ENCODE measurements at places on chromosomes 1 and 21. TPM values are rescaled to one million over a fixed set of nuclear protein-coding genes. Genes with fewer than 3 reads are reported as not detected.

CBR1 gene
- 20.3 TPM for total RNA-seq

STIL gene
- 2.6 TPM for total RNA-seq

SNIP1 gene
- 34.7 TPM for total RNA-seq

ANP32E gene
- total RNA-seq = 84.3 TPM

CCDC17 gene
- total RNA-seq = 4.6 TPM

NSL1 gene
- total RNA-seq = 44.5 TPM

CCDC185 gene
- total RNA-seq = not detected

KIF14 gene
- 0.38 TPM for total RNA-seq

GRCh38 chr1:232432313-232432712, 197.6 kb downstream of the SIPA1L2 start:
- no peaks in the 10 kb centered on the region for H3K27me3 ChIP-seq
- no peak overlapping the region for H3K27ac ChIP-seq
- no peak for DNase-seq
- no peak overlapping the region for H3K4me3 ChIP-seq
- H3K36me3 ChIP-seq = no peaks in the 10 kb centered on the region

DNA sequence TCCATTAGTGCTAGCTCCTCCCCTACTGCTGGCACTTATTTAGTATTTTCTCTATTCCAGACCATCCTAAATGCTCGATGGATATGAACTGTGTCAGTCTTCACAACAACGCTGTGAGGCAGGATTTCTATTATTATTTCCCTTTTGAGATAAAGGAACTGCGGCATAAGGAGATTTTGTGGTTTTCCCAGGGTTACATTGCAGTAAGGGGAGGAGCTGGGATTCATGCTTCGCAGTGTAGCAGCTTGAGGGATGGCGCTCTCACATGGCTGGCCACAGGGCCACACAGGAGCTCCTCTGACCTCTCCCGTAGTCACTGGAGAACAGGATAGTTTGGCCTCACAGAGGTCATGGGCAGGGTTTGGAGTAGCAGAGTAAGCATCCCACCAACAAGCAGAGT, 116.9 kb downstream of the BEND5 start:
- no peaks in the 10 kb centered on the region for H3K36me3 ChIP-seq
- H3K4me1 ChIP-seq = peaks cover 7% of the 10 kb centered on the region
- no peak overlapping the region for H3K4me3 ChIP-seq
- no peak overlapping the region for H3K27ac ChIP-seq
- peaks cover 2% of the 10 kb centered on the region for H3K27me3 ChIP-seq
- DNase-seq = no peak

GRCh38 chr1:188240772-188241406, 1412.1 kb downstream of the PLA2G4A start:
- H3K4me3 ChIP-seq = no peak overlapping the region
- no peak for DNase-seq
- H3K4me1 ChIP-seq = no peaks in the 10 kb centered on the region
- H3K27me3 ChIP-seq = no peaks in the 10 kb centered on the region
- H3K36me3 ChIP-seq = no peaks in the 10 kb centered on the region
- no peak overlapping the region for H3K27ac ChIP-seq

DNA sequence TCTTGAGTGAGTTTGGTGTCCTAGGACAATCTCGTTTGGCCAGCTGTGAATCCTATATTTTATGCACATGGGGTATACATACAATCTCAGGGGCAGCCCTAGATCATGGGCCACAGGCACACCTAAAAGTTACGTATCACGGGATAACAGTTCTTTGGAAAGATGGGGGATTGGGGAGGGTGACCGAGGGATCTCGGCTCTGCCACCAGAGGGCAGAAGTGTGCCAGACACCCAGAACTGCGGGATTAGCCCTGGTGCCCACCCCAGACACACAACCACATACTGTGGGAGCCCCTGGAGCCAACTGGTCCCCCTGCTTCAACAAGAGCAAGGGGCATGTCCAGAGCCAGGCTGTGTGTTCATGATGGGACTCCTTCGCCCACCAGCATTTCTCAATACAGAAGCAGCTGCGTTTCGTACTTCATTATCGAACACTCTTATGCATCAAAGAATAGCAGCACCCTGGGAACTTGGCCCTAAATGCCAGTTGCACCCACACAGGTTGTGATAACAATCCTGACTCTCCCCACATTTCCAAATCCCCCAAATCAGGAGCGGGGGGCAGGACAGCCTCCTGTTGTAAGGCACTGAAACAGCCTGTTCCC, 37.4 kb downstream of the TMCO4 start:
- no peak for DNase-seq
- H3K27me3 ChIP-seq = no peaks in the 10 kb centered on the region
- no peak overlapping the region for H3K27ac ChIP-seq

GRCh38 chr1:205001162-205001561, 41.9 kb upstream of the CNTN2 start:
- no peak overlapping the region for H3K4me3 ChIP-seq
- peaks cover 3% of the 10 kb centered on the region for H3K27me3 ChIP-seq
- H3K36me3 ChIP-seq = no peaks in the 10 kb centered on the region
- no peak overlapping the region for H3K27ac ChIP-seq
- DNase-seq = no peak

DNA sequence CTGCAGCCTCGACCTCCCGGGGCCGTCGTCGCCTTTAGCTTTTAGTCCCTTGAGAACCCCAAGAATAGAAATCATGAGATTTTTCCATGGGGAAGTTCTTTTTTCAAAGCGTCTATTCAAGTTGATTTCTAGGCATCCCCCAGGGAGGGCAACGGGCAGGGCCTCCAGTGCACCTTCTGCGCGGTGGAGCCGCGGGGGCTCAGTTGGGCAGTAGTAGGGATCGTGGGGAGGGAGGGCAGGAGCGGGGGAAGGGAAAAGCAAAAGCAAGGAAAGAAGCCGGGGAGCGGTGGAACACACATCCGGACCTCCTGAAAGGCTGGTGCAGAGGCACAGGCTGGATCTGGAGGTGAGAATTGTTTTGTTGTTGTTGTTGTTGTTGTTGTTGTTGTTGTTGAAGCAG, 103.4 kb downstream of the PPIAL4G start:
- no peak for DNase-seq
- peaks cover 6% of the 10 kb centered on the region for H3K27me3 ChIP-seq
- no peak overlapping the region for H3K27ac ChIP-seq
- H3K4me1 ChIP-seq = peaks cover 11% of the 10 kb centered on the region
- peak overlapping the region; percentile 32 for H3K4me3 ChIP-seq
- H3K36me3 ChIP-seq = no peaks in the 10 kb centered on the region

DNA sequence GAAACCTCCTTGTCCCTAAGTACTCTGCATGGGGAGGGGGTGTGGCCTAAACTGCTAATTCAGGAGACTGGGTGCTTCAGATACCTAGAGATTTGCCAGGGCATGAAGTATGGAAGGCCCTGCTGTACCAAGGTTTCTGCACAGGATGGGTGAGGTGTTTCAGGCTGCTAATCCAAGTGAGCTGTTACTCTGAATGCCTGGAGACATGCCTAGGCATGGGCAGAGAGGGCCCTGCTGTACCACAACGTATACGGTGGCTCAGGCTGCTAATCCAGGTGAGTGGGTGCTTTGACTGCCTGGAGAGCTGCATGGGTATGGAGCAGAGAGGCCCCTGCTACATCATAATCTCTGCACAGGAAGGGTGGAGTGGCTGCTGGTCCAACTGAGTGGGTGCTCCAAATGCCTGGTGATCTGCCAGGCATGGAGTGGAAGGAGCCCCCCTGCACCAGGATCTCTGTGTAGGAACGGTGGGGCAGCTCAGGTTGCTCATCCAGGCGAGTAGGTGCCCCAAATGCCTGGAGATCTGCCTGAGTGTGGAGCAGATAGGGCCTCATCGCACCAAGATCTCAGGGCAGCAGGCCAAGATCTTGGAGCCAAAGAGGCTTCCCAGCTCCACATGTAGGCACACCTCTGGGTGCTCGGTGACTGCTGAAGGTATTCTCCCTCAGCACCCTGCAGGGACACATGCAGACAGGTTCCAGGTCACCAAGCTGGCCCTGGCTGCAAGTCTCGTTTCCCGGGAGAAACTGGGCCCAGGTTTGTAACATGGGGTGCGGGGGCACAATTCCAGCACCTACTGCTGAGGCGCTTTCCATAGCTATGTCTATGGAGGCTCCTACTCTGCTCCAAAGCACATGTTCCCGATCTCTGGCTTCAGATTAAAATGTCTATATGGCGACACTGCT, 252.5 kb upstream of the PLXNA2 start:
- no peak for DNase-seq
- H3K36me3 ChIP-seq = no peaks in the 10 kb centered on the region
- H3K27ac ChIP-seq = no peak overlapping the region
- no peak overlapping the region for H3K4me3 ChIP-seq

GRCh38 chr1:211492511-211493132, 660 bp upstream of the RD3 start:
- DNase-seq = no peak
- H3K27me3 ChIP-seq = no peaks in the 10 kb centered on the region
- no peaks in the 10 kb centered on the region for H3K36me3 ChIP-seq
- H3K4me3 ChIP-seq = no peak overlapping the region

GRCh38 chr1:11707621-11708276, 16.2 kb downstream of the DRAXIN start:
- peaks cover 5% of the 10 kb centered on the region for H3K27me3 ChIP-seq
- no peak overlapping the region for H3K4me3 ChIP-seq
- H3K4me1 ChIP-seq = no peaks in the 10 kb centered on the region
- no peak overlapping the region for H3K27ac ChIP-seq
- H3K36me3 ChIP-seq = no peaks in the 10 kb centered on the region

- peaks cover 12% of the 10 kb centered on the region for H3K27me3 ChIP-seq
- DNase-seq = no peak
- no peak overlapping the region for H3K27ac ChIP-seq
Observed at GRCh38 chr21:42475526-42476387, 20.3 kb downstream of the RSPH1 start.

DNA sequence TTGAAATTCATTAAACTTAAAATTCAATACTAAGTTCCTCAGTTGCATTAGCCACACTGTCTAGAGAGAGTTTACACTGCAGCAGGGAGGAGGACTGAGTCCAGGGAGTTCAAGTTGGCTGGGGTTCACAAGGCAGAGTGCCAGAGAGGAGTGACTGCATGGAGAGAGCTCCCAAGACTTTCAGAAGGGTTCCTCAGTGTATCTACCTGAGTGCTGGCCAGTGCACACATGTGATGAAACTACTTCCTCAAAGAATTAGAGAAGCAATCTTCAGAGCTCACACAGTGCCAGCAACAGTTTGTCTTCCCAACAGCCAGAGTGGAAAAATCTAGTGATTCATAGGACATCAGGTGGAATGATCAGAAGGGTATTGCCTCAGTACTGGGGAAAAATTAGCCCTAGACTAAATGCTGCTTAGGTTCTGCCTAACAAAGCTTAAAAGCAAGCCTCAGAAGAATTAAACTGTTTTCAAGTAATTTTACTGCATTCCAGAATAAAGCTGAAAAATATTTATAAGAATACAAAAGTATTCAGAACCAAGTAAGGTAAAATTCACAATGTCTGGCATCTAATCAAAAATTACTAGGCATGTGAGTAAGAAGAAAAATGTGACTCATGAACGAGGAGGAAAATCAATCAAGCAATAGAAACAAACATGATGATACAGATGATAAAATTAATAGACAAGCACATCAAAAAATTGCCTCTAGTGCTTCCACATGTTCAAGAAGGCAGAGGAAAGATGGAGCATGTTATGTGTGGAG, 10.4 kb upstream of the WNT3A start:
- no peak for DNase-seq
- peaks cover 10% of the 10 kb centered on the region for H3K27me3 ChIP-seq
- no peak overlapping the region for H3K4me3 ChIP-seq

DNA sequence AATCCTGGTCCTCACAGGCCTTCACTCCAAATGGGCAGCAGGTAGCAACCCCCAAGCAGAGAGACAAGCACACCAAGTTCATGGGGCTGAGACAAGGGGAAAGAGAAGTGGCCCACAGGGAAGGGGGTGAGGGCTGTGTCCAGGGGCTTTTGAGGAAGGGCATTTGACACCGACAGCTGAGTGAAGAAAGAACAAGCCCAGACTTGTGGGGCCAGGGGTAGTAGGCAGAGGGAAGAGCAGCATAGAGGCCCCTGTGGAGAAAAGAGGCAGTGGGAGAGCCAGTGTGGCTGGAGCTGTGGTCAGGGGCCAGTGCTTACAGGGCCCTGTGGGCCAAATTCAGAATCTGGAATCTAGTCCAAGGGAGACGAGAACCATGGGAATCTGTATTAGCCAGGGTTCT, 85.4 kb downstream of the IGSF21 start:
- H3K27ac ChIP-seq = no peak overlapping the region
- H3K36me3 ChIP-seq = no peaks in the 10 kb centered on the region
- H3K4me3 ChIP-seq = no peak overlapping the region
- H3K4me1 ChIP-seq = no peaks in the 10 kb centered on the region
- H3K27me3 ChIP-seq = peaks cover 24% of the 10 kb centered on the region

DNA sequence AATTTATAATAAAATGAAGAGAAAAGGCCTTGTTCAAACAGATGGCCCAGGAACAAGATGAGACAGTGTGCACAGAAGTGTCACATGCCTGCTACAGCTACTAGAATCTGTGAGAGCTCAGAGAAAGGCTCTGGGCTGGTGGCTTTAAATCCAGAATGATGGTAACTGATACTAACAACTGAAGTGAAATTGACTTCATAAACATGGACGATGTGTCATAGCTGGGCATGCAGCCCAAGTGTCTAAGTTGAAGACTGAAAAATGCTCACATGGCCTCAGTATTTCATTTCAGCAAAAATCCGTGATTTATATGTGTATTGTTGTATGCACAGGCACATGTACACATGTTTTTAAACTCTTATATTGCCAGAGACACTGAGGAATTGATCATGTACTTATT, 208.3 kb upstream of the RUNX1 start:
- no peak overlapping the region for H3K27ac ChIP-seq
- H3K4me3 ChIP-seq = no peak overlapping the region
- H3K27me3 ChIP-seq = peaks cover 9% of the 10 kb centered on the region
- H3K36me3 ChIP-seq = no peaks in the 10 kb centered on the region
- no peaks in the 10 kb centered on the region for H3K4me1 ChIP-seq
